EL (cell line): ENCODE measurements at places on chromosomes 5 and 9.

- no peak for DNase-seq
Observed at GRCh38 chr5:65446682-65447081, 35.0 kb downstream of the ADAMTS6 start.

DNA sequence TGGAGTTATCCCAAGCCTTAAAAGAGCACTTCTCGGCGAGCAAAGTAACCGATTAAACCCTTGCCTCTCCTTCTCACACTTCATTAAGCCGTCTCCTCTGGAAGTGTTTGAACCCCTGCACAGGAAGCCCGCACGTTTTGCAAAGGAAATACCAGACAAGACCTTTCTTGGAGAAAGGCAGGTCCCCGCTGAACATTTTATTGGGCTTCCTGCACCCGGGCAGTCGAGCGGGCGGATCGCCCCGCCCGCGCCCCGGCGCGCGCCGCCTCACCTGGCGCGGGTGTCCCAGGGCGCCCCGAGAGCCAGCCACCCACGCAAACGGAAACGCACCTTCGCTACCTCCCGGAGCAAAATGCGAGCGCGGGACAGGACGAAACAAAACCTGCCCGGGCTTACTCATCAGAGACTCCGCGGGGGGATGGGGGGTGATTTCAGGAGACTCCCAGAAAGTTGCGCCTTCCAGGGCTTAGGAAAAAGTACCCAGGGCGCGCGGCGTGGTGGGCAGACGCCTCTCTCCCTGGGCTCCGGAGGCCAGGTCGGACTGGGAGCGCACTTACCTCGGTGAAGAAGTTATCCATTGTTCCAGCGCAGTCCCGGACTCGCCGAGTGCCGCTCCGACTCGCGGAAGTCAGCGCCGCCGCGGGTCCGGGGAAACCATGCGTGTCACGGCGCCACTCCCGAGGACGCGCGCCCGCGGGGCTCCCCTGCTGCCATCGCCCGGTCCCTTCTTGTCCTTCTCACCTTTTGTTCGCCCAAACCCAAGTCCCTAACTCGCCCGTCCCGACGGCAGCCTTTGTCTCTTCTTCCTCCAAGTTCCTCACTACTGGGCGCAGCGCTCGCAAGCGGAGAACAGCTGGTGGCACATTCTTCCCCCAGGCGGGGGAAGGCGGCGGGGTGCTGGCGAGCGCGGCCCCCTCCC, 598 bp downstream of the MYO10 start:
- peak; percentile 52 for DNase-seq

GRCh38 chr5:94376672-94377345, 241.6 kb downstream of the KIAA0825 start:
- DNase-seq = no peak

DNA sequence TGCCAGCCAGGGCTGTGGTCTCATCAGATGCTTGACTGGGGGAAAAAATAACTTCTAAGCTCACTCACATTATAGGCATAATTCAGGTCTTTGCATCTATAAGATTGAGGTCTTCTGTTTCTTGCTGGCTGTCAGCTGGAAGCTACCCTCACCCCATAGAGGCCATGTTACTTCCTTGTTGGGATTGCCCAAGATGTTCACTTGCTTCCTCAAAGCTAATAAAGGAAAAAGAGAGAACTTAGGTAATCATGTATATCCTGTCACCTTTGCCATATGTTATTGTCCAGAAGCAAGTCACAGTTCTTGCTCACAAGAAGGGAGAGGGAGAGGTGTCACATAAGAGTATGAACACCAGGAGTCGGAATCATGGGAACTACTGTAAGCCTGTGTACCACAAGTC, 38.7 kb upstream of the ANKRD34B start:
- DNase-seq = no peak

GRCh38 chr5:5810461-5810860, 388.0 kb downstream of the ICE1 start:
- DNase-seq = no peak

DNA sequence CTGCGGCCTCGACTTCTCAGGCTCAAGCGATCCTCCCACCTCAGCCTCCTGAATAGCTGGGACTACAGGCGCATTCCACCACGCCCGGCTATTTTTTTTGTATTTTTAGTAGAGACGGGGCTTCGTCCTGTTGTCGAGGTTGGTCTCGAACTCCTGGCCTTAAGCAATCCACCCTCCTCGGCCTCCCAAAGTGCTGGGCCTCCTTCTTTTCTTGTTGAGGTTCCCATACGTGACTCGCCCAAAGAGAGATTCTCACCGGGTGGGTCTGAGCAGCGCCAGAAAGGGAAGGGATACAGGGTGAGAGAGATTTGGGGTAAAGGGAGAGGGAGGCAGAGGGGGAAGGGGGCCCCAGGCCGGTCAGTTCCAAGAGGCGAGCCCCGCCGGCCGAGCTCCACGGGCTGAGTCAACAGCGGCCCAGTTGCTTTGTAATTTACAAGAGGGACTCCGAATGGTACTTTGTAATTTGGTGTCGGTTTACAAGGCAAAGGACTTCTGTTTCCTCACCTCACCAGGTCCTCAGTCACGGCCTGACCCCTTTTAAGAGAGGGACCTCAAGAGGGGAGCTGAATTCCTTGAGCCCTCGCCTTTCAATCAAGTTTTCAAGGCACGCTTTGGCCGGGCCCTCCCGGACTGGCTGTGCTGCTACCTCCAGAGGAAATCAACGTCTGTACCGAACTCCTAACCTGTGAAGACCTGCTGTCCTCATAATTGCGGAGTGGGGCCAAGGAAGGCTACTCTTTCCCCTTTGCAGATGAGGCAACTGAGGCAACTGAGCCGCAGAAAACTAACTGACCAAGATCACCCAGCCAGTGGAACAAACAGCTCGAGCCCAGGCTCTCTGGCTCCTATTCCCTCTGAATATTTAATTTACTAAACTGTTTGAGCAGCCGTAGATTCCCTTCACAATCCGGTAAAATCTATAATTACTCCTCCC, 3.3 kb upstream of the DMRT2 start:
- no peak for DNase-seq

DNA sequence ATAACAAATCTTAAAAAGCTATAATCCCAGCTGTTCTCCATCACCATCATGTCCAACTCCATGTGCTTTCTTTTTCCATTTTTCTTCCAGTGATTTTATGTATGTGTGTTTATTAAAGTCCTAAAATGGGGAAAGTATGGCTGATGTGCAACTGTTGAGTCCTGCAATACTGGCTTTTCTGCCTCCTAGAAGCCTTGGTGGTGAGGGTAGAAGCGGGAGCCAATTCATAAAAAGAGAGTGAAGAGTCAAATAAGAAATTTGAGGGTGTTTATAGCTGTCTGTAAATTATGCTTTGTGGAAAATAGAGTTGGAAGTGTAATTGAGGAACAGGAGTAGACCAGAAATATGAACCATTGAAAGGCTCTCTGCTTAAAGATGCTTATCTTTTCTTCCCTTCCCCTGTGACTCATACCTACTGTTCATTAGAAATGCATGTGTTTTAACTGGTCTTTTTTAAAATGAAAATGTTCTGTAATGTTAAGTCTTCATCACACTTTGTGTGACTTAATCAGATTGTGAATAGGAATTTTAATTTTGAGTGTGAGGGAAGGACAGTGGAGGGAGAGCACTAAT, 80.1 kb downstream of the ZCCHC7 start:
- DNase-seq = peak; percentile 65

GRCh38 chr5:81140943-81141342, 92.2 kb upstream of the CKMT2 start:
- DNase-seq = peak; percentile 28

- no peak for DNase-seq
Observed at GRCh38 chr5:24621792-24622191, 23.0 kb downstream of the CDH10 start.

DNA sequence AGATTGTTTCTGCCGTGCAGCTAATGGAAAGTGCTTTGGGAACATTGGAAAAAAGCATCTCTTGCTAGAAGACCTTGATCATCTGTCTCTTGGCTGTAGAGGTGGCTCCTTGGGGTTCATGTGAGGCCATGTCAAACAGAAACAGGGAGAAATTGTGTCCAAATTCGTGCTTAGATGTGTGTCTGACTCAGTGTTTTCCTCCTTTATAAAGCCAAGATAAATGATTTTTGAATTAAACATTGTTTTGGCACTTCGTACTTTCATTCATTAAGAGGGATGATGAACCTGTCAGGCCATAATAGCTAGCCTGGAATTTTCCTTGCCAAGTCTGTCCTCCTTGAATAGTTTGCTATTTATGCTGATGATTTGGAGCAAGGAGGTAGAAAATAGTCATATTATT, 143.8 kb downstream of the FBXL7 start:
- no peak for DNase-seq

GRCh38 chr5:91212714-91213092, 170.4 kb downstream of the ARRDC3 start:
- DNase-seq = peak; percentile 93

DNA sequence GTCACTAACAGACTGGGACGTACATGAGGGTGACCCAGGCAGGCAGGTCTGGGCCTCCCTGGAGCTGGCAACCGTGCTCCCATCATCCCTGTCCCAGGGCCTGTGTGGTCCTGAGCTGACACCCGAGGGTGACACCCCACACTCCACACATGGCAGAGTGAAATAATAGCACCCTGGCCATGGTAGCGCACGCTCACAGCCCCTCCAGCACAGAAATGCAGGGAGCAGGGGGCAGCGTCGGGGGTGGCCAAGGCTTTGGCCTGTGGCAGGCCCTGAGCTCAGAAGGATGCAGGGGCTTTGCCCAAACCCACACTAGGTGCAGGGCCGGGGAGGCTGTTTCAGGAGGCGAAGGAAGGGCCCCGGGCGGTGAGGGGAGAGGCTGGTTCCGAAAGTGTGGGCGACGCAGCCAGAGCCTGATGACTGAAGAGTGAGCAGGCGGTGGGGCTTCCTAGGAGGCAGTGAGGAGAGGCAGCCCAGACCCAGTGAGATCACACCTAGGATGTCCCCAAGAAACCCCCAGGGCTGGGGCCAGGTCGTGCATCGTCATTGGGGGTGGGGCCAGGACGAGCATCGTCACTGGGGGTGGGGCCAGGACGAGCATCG, 12.9 kb downstream of the OR2V2 start:
- DNase-seq = peak; percentile 71

GRCh38 chr5:36573438-36573837, 33.0 kb upstream of the SLC1A3 start:
- DNase-seq = peak; percentile 77

GRCh38 chr5:135227064-135228022, 171.7 kb downstream of the MACROH2A1 start:
- DNase-seq = no peak

- DNase-seq = no peak
Observed at GRCh38 chr5:43620944-43621505, 18.0 kb downstream of the NNT start.

DNA sequence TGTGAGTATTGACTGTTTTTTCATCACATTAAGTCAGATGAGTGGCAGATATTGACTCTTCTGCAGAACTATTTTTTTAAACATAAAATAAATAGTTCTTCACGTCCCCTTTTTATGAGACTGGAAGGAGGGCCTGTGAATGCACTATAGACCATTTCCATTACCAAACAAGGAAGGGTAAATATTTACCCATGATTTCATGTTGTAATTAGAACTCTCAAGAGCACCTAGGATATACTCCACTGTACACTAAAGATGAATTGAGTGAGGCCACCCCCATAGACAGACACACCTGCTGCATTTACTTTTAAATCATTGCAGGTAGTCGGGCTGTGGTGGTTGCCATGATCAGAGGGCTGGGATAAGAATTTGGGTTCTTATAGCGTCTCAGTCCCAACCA, 22.6 kb downstream of the SLC36A1 start:
- no peak for DNase-seq

- DNase-seq = peak; percentile 71
Observed at GRCh38 chr9:15211160-15211814, 95.7 kb downstream of the TTC39B start.

DNA sequence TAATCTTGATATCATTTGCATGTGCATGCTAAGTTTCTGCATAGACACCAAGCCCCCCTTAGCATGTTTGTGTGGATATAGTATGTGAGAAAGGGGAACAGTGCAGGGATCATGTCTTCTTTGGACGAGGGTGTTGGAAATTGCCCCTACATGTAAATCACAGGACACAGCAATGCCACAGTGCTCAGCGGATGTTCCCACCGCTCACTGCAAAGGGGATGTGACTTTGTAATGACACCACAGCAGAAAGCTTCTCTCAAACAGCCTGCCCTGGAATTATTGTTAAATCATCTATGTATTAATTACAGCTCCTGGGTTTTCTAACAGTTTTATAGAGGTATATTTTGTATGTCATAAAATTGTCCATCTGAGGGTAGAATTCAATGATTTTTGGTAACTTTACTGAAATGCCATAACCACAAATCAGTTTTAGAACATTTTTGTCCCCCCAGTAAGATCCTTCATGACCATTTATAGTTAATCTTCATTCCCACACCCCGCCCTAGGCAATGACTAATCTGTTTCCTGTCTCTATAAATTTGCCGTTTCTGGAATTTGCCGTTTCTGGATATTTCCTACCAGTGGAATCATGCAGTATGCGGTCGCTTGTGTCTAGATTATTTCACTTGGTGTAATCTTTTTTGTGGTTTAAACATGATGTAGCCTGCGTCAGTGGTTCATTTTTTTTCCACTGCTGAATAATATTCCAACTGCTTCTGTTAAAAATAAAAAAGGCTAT, 648.5 kb upstream of the WWC1 start:
- DNase-seq = peak; percentile 97

- DNase-seq = peak; percentile 43
Observed at GRCh38 chr9:125747765-125748445, 732 bp downstream of the PBX3 start.

- no peak for DNase-seq
Observed at GRCh38 chr9:70634696-70635095, 220.2 kb upstream of the KLF9 start.

DNA sequence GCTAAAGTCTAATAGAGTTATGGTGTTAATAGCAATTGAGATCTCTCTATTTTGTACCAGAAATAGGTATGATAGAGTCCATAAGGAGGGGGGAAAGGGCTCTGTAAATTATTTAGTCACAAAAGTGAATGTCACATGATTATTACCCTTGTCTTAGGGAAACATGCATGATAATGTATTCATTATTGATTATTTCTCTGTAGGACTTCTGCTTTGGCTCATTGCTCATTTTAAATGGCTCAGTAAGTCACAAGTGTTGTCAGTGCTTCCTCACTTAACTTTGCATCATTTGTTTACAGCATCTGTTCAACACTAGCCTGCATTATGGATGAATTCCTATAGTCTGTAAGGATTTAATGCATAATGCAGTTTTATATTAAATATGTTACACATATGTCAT, 788.8 kb upstream of the EDIL3 start:
- no peak for DNase-seq

GRCh38 chr5:171647043-171647903, 138.3 kb upstream of the SMIM23 start:
- DNase-seq = peak; percentile 84

DNA sequence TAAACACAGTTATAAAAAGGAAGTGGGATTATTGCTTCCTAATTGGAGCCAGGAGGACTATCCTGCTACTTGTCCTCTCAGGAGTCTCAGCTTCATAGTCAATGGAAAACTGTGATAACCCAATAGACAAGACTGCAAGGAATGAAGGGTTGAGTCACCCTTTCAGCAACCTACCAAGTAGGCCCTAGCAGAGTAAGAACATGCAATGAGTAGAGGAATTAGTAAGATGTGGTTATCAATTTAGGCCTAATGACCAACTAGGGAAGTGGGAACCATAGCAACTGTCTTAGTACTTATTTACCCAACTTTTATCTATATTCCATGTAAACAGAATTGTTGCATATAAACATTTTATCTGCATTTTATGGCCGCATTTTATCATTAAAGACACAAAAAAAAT, 310.1 kb downstream of the RFX3 start:
- no peak for DNase-seq
